Stimulated activated CD4-positive, alpha-beta T cell treated with anti-CD3 and anti-CD28 coated beads, Interleukin-1b, Interleukin-23, amount 100 ng/mL, for 1 hour (primary cell): ENCODE measurements at places on chromosomes 7 and 10.

DNA sequence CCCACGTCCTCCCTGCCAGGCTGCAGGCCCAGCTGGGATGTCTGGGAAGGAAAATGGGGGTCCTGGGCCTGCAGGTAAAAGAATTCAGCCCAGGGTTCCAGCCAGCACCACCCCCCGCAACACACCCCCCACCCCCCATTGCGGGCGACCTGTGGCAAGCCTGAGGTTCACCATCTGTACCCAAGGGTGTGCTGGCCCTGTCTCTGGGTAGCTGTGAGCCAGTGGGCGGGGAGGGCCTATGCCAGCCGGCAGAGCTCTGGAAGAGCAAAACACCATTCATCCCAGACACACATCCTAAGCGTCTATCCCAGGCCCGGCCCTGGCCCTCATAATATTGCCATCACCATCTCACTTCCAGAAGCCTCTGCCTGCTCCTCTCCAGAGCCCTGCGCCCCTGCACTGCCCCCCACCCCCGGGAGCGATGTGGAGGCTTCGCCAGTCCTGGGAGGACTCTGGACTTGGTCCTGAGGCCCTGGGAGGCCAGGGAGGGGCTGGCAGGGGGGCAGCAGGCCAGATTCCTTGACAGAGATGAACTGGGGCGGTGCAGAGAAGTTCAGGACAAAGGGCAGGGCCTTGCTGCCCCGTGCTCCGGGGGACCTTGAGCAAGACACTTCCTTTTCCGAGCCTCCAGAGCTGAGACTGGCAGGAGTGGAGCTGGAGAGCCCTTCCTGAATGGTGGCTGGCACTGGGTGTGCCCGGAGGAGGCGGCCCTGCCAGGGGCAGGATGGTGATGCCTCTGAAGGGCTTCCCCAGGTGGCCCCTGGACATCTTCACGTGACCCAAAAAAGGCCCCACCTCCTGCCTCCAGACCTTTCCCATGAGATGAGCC lies 8.7 kb upstream of the TTYH3 start:
- DNase-seq = no peak

DNA sequence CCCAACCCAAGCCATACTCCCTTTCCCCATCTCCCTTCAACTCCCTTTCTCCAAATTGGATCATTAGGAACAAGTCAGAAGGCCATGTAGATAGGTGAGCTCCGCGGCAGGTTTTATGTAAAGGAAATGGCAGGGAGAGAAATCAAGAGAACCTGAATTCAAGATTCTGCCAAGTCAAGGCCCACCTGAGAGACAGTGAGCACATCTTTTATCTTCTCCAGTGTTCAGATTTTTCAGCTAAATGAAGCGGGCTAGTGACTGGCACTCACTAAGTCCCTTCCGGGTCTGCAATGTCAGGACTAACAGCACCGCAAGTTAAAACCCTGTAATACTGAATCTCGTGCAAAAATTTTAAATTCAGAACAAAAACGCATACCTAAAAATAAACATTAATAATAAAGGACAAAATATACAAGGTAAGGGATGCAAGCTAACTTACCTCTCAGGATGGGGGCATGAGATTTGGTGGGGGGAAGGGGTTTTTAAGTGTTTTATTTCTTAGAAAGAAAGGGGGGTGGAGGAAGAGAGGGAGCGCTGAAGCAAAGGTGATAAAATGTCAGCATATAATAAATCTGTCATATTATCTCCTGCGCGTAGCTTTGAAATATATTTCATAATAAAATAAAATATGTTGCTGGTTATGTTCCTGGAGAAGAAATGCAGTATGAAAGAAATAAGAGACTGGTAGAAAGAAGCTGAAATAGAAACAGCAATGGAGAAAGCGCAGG lies 17.6 kb downstream of the TCAF1 start:
- no peak for DNase-seq

GRCh38 chr7:94240902-94241301 lies 153.8 kb upstream of the COL1A2 start:
- DNase-seq = no peak

GRCh38 chr7:50229964-50230363 lies 74.6 kb upstream of the IKZF1 start:
- DNase-seq = no peak

DNA sequence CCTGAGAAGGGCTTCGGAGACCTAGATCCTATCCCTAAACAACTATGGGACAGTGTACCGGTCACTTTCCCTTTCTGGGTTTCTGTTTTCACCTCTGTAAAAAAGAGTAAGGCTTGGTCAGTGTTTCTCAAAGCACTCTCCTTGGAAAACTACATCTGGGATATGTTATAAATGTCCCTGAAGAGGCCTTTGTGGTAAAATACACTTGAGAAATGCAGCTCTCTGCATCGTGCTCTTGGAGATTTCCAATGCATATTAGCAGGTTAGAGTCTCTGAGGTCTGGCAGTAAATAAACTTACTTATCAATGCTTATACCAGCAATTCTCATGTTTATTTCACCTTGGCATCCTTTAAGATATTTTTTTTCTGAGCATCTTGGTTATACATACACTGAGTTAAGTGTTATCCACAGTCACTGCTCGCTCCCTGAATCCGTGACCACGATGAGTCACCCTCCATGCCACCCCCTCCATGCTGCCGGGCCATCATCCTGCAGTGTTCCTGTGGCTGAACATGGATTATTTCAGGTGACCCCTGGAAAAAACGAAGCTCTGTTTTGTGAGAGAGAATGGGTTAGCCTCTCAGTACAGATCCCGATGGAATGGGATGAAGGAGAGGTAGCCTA lies 3.3 kb upstream of the TBXAS1 start:
- DNase-seq = no peak

- no peak for DNase-seq
Measured at GRCh38 chr7:55100544-55101327, 81.9 kb downstream of the EGFR start.
